SK-N-SH treated with all-trans-retinoic acid at 6 μM for 48 hours (cell line): ENCODE measurements at places on chromosomes 2 and 18.

GRCh38 chr2:85257970-85258605 lies 69.7 kb downstream of the TGOLN2 start:
- peak; percentile 54 for ATAC-seq

- no peak for ATAC-seq
These were observed 210.3 kb upstream of the RBMS1 start for GRCh38 chr2:160703648-160704585.

- no peak for ATAC-seq
These were observed 46.6 kb upstream of the XIRP2 start for GRCh38 chr2:166841679-166842078.

GRCh38 chr2:119629323-119629825 lies 49.6 kb upstream of the TMEM177 start:
- ATAC-seq = no peak

- peak; percentile 92 for ATAC-seq
These were observed 57.6 kb downstream of the VAPA start for GRCh38 chr18:9971313-9971920.
